Large intestine (tissue), 12 donors: ENCODE measurements at places on chromosomes 6 and 20.
A peak's percentile ranks its signal among the peaks of the same experiment; 100 is the strongest.

GRCh38 chr6:158122048-158122447 lies 46.0 kb downstream of the SERAC1 start:
- no peak for DNase-seq

DNA sequence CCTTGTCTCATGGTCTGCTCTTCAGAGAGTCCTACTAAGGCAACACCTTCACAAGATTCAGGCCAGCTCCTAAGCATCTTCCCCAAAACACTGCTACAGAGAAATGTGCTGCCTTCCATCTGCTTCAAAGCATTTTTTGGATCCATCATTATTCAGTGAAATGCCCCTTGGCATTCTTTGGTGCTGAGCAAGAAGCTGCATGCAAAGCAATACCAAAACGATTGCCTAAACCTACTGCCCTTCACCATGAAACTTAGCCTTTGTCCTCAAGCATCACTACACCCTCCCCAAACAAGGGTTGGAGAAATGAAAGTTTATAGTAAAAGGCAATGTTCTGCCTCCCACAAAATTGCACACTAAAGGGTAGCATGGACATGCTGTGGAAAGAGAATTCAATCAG lies 93.5 kb downstream of the SNAP25 start:
- no peak for DNase-seq

DNA sequence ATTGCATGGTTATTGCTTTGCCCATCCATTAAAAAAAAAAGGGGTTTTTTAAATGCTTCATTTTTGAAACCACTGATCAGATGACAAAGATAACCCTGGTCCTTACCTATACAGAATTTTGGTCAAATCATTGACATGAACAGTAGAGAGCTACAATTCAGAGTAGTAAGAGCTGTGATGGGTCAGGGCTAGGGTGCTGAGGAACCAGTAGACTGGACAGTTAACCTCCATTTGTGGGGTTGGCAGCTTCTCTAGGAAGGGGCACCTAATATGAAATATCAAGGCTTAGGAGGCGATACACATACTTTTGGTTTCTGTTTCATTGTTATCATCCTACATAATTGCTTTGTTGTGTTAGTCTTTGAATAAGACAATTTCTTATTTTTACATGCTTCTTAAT lies 55.1 kb downstream of the ORC3 start:
- DNase-seq = no peak

DNA sequence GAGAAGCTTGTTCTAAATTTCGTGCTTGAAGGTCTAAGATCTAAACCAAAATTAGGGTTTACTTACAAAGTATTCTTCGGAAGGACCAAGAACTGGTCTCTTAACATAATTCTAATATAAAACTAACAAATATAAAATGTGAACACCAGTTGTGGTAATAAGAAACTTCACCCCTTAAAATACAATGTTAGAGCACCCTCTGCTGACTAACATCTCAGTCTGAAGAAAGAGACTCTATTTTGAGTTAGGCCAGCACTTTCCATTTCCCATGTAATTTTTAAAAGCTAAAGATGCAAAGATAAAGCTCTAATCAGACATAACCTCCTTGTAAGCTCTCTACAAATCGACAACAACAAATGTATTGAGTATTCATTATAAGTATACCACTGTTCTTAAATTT lies 24.6 kb downstream of the ATG5 start:
- DNase-seq = peak; percentile 19
